ENCODE measurements at places on chromosomes 12 and 14.

GRCh38 chr12:6612247-6612646, 5.1 kb upstream of the CHD4 start:
- DNase-seq: no peak

- DNase-seq: no peak
These were observed 5.5 kb downstream of the DNAH10 start for GRCh38 chr12:123767613-123768012.

DNA sequence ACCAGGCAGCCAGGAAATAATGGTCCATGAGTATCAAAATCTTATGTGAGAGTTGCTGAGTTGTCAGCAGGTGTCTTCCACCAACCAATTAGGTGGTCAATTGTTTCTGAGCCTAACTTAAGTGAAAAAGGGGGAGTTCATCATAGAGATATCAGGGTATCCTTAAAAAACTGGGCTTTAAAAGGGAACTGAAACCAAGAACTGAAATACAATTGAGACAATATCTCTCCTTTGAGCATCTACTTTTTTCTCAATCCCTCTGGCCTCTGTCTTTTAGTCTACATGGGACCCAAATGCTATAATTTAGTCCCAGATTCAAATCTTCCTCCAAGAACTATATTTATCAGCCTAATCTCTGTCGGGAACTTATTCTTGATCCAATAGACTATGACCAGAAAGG, 201.0 kb downstream of the BTG1 start:
- no peak for DNase-seq

DNA sequence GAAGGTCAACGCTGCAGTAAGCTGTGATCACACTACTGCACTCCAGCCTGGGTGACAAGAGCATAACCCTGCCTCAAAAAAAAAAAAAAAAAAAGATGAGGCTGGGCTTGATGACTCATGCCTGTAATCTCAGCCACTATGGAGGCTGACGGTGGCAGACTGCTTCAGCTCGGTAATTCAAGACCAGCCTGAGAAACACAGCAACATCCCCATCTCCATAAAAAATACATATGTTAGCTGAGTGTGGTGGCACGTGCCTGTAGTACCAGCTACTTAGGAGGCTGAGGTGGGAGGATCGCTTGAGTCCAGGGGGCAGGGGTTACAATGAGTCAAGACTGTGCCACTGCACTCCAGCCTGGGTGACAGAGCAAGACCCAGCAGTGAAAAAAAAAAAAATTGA, 50.4 kb downstream of the GXYLT1 start:
- peak; percentile 5 for DNase-seq

DNA sequence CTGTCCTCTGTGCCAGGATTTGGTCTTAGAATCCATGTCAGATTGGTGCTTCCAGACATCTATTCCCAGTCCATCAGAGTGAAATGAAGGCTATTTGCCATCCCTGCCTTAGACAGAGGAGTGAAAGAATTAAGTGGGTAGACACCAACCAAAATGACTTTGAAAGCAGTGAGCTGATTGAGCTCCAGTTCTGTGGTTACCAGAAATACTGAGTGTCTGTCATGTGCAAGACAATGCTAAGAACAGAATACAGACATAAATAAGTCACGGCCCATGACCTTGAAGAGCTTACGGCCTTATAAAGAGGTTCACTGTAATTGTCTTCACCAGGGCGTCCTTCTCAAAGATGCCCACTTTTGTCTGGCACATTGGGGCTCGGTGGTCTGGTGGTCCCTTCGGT, 21.6 kb upstream of the MANSC4 start:
- DNase-seq: no peak

GRCh38 chr14:60300019-60300418, 51.0 kb downstream of the PPM1A start:
- DNase-seq: no peak

- DNase-seq: peak; percentile 60
These were observed 4.5 kb upstream of the IRF2BPL start for GRCh38 chr14:77032844-77033621.

DNA sequence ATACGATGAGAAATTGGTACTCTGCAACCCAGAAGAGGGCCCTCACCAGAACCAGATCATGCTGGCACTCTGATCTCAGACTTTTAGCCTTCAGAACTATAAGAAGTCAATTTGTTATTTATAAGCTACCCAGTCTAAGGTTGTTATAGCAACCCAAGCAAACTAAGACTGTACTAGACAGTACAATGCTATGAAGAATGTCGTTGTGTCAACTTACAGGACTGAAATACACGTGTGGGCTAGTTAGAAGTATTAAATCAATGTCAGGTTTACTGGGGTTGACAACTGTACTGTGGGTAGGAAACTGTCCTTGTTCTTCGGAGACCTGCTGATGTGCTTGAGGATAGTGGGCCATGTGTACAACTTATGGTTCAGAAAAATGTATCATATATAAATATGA, 19.7 kb downstream of the DUSP16 start:
- no peak for DNase-seq

DNA sequence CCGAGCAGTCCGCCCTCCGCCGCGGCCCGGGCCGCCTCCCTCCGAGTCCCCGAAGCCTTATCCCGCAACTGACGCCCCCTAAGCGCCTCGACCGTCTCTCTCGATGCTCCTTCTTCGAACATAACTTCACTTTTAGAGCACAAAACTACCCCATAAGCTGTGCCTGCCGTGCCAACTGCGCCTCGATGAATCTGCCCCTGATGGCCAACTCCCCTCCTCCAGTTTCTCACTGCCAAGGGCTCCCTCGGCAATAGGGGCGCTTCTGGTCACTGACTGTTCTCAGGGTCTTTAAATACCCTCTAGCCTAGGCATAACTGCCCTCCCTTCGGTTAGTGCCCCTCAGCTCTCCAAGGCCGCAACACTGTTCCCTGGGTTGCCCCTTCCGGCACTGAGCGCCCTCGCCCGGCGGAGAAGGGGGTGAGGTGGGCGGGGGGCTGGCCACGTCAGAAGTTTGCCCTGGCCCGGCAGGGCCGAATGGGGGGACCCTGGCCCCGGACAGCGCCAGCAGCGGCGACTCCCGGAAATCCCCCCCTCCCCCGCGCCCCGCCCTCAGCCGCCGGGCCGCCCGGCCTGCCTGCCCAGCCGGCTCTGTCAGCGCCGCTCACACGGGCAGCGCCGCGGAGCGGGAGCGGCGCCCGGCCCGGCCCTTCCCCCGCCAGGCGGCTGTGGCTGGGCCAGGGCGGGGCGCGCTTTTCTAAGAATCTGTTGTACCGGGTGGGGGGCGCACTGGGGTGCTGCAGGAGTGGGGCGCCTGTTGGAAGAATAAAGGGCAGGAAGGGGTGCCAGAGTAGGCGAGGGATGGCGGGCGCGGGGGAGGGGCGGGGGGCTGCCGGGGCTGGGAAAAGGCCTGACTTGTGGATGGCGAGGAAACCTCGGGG, 10.6 kb downstream of the RARG start:
- DNase-seq: peak; percentile 26

DNA sequence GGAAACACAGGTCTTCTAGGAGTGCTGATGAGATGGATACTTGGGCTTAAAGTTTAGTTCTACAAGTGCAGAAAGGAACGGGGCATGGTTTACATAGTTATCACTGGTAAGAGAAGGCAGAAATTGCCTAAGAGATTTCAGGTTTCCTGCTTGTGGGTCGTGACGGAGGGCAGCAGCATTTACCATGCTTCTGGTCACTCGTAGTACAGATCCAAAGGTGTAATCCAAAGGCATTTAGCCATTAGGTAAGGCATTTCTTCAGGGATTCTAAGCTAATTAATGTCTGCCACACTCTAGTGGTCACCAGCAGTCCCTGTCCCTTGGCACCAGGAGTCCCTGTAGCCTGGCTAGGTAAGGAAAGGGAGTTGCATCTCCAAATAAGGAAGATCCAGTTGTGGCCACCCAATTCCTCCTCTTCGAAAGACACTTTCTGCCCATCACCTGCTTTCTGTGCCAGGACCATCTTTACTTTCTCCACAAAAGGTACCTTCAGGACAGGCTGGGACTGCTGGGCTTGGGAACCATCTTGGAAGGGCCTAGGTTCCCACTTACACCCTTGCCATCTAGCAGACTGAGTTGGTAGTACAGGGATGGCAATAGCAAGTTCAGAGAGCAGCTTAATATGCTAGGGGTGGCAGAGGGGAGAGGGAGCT, 1.5 kb downstream of the GSTZ1 start:
- DNase-seq: no peak

- no peak for DNase-seq
These were observed 122.1 kb downstream of the PLEKHA5 start for GRCh38 chr12:19251481-19252132.

DNA sequence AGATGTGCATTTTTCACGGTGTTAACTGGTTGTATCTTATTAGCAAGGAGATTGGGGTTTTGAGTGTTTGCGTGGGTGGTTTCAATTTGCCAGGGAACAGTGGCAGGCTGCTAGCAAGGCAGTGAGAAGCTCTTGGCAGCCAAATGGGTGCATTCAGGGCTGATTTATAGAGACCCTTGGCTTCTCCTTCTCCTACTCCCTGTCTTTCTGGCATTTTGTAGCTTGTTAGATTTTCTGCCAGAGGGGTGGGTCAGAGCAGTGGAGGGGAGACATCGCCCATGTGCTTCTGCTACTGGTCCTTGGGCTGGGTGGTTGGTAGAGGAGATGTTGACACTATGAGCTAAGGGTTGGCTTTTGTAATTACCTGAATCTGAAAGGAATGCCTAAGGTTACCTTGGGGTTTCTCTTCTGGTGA, 9.6 kb downstream of the CALM1 start:
- no peak for DNase-seq

DNA sequence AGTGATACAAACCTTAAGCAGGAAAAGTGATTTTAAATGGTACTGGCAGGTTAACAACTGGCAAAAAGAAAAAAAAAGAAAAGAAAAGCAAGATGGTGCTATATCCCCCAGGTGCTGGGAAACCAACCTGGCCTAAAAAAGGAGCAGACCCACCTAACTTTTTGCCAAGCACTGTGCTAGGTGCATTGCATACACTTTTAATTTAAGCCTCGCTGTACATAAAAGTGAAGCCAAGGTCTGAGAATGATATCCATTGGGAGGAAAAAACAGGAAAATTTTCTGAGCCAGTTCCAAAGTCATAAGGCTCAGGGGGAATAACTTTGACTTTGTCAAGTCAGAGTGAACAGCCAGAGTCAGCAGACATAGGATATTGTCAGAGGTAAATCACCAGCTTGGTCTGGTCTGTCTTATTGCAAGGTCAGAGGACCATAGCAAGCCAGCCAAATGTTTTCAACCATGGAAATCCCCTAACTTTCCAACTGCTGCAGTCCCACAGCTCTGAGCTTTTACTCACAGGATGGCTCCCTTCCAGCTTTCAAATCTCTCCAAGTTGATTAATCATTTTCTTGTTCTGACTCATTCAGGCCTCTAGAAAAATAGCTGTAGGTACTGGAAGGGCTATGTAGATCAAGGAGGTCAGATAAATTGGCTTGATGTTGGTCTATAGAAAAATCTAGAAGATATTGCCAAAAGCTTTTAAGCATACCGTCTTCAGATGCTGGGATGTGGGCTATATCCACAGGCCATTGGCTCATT, 412.9 kb downstream of the RAD51B start:
- no peak for DNase-seq

GRCh38 chr14:78359581-78359980, 189.4 kb downstream of the NRXN3 start:
- no peak for DNase-seq

- DNase-seq: no peak
These were observed 33.3 kb upstream of the UBC start for GRCh38 chr12:124947561-124948398.

- no peak for DNase-seq
These were observed 82.3 kb upstream of the CDKN3 start for GRCh38 chr14:54314365-54315104.

- DNase-seq: no peak
These were observed 98.6 kb upstream of the FKBP4 start for GRCh38 chr12:2696136-2696535.

DNA sequence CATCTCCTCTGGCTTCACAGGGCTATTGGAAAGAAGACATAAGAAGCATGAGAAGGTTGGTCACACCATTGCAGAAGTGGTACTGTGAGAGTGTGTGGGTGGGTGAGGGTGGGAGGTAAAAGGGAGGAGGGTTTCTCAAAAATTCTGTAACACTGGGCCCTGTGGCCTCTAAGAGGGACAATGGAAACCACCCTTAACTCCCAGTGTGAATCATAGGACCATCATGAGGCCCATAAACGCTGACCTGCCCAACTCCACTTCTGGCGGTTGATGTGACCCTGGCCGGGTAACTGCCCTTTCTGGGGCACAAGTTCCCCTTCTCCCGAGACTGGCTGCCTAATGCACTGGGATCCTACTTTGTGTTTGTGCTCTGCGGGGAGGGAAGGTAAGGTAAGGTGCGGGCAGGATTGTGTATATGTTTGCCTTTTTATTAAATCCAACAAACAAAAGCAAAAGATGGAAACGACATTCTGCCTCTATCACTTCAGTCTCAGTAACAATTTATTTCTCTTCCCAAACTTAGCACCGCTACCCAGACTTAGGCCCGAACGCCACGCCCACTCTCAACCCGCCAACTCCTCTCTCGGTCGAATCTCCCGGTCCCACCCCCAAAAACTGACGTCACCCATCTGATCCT, 551 bp downstream of the METTL1 start:
- DNase-seq: no peak

DNA sequence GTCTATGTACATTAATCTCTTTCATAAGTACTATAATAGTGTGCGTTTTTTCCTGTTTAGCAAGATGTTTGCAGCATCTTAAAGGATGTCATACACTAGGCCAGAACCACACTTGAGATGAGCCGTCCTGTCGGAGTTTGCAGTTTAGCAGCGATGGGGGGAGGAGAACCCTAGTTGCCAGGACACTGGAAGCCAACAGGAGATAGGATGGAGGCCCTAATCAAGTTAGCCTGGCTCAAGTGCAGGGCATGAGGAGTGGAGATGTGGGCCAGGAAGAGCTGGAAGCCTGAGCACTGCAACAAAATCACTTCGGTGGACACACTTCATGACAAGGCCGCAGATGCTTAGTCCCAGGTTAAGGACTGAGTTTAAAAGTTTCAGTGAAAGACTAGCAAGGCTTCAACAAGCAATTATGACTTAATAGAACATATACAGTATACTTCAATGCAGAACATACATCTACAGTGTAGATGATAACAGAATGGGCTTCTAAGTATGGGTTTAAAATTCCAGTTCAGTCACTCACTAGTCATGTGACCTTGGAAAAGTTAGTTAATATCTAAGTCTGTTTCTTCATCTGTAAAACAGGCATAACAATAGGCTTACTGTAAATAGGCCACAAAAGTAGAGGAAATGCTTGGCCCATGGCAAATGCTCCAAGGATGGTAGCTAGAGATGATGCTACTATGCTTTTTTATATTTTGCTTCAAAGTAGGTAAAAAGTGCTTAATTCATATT, 77.1 kb downstream of the PTPN21 start:
- DNase-seq: no peak

DNA sequence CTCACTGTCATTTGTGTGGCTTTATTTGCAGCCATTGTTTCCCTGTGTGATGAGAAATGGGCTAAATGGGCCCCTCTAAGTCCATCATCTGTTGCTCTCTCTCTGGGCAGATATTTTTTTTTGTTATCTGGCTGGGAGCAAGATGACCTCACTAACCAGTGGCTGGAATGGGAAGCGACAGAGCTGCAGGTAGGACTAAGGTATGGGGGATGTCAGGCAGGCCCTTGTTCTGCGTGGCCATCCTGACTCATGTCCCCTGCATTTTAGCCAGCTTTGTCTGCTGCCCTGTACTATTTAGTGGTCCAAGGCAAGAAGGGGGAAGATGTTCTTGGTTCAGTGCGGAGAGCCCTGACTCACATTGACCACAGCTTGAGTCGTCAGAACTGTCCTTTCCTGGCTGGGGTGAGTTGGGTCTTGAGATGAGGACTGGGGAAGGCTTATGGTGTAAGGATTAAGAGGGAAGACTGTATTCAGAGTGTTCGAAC, 1.3 kb downstream of the MARS1 start:
- DNase-seq: no peak

Measured in stimulated activated CD8-positive, alpha-beta memory T cell treated with anti-CD3 and anti-CD28 coated beads, Interleukin-7, amount 100 ng/mL, for 1 hour (primary cell).